ENCODE measurements at places on chromosomes 2 and 18.

- no peak for DNase-seq
These were observed 305.4 kb downstream of the AFF3 start for GRCh38 chr2:99836690-99837605.

- no peak for DNase-seq
These were observed 61.2 kb upstream of the MRPS9 start for GRCh38 chr2:104976603-104977120.

- no peak for DNase-seq
These were observed at the start of gene KLHL14 for GRCh38 chr18:32772581-32773381. Gene KLHL14 (minus strand): TSS chr18:32773023. CDS start chr18:32770591, 2,432 bp downstream.

GRCh38 chr2:7048762-7049294 is 131.6 kb downstream of the RNF144A start:
- no peak for DNase-seq

DNA sequence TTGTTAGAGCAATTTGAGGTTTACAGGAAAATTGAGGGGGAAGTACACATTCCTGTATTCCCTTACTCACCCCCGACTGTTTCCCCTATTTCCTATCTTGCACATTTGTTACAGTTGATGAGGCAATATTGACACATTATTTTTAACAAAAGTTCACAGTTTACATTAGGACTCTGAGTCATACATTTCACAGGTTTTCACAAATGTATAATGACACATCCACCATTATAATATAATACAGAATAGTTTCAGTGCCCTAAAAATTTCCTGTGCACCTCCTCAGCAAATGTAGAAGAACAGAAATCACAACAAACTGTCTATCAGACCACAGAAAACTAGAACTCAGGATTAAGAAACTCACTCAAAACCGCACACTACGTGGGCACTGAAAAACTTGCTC is 160.6 kb upstream of the RMP24 start:
- no peak for DNase-seq

- DNase-seq: no peak
These were observed 317.5 kb downstream of the TMX3 start for GRCh38 chr18:68397241-68398035.

GRCh38 chr2:10712185-10712809 is 9.1 kb upstream of the ATP6V1C2 start:
- no peak for DNase-seq

GRCh38 chr2:153197402-153198386 is 280.9 kb downstream of the RPRM start:
- DNase-seq: no peak

Data from activated CD8-positive, alpha-beta memory T cell treated with anti-CD3 and anti-CD28 coated beads for 1 hour (primary cell).